Ovary (tissue), 10 donors: ENCODE measurements at places on chromosomes 6 and 20.

DNA sequence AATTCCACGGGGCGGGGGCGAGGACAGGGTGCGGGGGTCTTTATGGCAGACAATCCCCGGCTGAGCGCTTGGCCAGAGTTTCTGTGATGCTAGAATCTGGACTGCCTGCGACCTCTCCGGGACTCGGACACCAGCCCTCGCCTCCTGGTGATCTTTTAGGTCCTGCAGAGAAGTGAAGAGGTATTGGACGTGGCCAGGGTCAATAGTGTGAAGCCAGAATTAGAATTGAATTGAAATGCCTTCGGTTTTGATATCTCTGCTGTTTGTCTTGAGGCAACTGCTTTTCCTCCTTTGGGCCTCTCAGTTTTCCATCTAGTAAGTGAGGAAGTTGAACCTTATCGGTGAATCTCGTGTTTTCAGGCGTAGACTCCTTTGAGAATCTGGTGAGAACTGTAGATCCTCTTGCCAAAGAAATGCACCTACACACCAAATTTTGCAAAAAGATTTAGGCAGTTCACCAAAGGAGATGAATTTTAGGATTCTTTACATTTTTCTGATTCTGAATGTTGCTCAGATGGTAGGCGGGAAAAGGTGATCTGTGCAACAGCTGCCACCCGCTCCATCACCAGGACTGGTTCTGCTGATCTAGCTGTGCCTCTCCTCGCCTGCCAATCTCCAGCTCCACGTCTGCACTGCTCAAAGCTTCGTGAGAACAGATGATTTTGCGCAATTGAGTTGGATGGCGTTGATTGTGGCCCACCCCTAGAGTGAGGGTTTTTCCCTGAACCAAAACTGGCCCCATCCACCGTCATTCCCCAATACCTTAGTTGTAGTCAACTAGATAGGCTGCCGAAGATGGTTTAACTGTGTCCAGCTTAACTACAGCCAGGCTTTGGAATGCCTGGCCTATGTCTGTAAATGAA is 837 bp upstream of the OSER1 start:
- H3K4me1 ChIP-seq = peaks cover 1% of the 10 kb centered on the region
- H3K27ac ChIP-seq = peak overlapping the region; percentile 85
- no peaks in the 10 kb centered on the region for H3K36me3 ChIP-seq

- no peaks in the 10 kb centered on the region for H3K4me1 ChIP-seq
- DNase-seq = no peak
- no peaks in the 10 kb centered on the region for H3K36me3 ChIP-seq
- no peak overlapping the region for H3K27ac ChIP-seq
- H3K4me3 ChIP-seq = no peak overlapping the region
These were observed 120.9 kb downstream of the CFAP61 start for GRCh38 chr20:20173254-20173653.

DNA sequence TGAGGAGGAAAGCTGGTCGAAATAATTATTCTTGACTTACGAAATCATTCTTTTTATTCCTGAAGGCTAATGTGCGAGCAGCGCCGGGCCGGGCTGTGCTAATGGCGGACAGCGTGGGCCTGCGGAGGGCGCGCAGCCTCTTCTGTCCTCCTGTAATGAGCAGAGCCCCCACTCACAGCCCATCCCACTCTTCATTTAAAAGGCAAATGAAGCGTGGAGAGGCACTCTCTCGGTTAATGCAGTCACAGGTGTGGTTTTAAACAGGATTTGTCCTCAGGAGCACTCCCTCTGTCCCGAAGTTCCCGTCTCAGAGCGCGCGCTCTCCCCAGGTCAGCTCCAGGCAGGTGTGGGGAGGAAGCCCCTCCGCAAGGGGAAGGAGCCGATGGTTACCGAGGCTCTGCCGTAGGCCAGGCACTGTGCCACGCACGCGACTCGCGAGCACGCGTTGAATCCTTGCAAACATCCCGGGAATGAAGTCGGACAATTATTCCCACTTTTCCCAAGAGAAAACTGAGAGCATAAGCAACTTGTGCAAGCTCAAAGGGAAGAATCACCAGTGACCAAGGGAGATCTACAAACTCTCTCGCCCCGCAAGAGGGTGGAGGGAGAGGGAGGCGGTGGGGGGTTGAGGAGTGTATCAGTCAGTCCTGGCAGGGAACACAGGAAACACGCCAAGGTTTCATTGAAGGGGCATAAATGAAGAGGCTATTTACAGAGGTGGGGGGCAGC is 35.5 kb upstream of the ZFAND3 start:
- H3K27me3 ChIP-seq = no peaks in the 10 kb centered on the region
- H3K36me3 ChIP-seq = no peaks in the 10 kb centered on the region
- H3K4me3 ChIP-seq = peak overlapping the region; percentile 30
- DNase-seq = peak; percentile 48
- H3K27ac ChIP-seq = peak overlapping the region; percentile 69
- H3K4me1 ChIP-seq = peaks cover 9% of the 10 kb centered on the region

- H3K27me3 ChIP-seq = no peaks in the 10 kb centered on the region
- H3K27ac ChIP-seq = no peak overlapping the region
- H3K4me1 ChIP-seq = no peaks in the 10 kb centered on the region
- no peak overlapping the region for H3K4me3 ChIP-seq
- DNase-seq = no peak
These were observed 1195.9 kb upstream of the MAP3K7 start for GRCh38 chr6:91782802-91783201.

DNA sequence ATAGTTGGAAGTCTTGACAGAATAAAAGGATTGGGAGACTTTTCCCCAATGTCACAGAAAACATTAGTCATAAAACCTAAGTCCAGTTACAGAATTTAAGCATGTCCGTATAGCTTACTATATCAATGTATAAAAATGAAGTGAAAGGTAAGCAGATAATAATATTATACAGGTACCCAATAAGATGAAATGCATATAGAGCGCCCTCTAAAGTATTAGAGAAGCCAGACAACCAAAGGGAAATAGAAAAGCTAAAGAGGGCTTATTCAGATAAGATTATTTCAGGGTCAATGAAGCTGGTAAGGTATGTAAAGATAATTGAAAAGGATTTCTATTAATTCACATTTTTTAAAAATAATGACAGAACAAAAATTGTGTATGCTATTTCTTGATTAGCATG is 947.7 kb upstream of the MAP3K7 start:
- H3K4me1 ChIP-seq = no peaks in the 10 kb centered on the region
- no peak for DNase-seq
- no peaks in the 10 kb centered on the region for H3K36me3 ChIP-seq
- no peak overlapping the region for H3K4me3 ChIP-seq

DNA sequence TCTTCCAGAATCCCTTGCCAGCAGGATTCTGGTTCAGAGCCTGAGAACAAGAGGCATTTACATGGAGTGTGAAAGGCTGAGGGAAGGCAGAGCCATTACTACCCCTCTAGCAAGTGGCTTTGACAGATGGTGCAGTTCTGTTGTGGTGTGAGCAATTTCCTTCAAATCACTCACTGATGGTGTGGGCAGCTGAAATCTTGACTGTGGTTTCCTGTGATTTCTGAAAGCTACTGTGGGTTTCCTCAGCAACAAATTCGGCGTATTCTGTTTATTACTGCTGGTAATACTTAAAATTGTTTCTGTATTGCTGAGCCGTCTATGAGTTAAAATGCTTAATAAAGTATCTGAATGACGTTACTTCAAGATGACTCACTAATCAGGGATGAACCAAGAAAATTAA is 181.5 kb upstream of the TCF21 start:
- no peak overlapping the region for H3K4me3 ChIP-seq
- no peaks in the 10 kb centered on the region for H3K4me1 ChIP-seq
- no peak overlapping the region for H3K27ac ChIP-seq
- no peak for DNase-seq

DNA sequence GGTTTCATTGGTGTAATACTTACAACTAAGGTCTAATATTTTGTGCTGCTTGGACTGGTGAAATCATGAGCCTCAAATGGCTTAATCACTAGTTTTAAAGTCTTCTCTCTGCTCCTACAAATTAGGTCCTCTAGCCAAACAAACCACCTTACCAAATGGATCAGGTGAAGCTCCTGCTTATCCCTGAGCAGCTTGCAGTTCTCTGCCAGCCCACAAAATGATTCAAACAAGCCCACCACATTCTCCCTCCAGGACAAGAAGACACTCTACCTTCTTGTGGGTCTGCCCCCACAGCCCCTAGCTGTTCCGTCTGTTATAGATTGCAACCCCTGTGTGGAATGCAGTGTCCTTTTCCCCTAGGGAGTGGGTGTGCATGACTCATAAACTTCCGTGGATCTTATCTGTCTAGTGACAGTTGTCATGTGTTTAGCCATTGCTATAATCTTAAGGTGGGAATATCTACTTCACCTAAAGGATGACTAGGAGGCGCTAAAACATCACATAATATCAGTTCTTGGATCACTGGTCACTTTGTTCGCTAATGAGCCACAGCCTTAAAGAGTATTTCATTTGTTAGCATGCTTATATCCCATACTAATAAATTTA is 940.5 kb upstream of the MANEA start:
- H3K4me1 ChIP-seq = no peaks in the 10 kb centered on the region
- no peak overlapping the region for H3K4me3 ChIP-seq
- H3K27ac ChIP-seq = no peak overlapping the region

GRCh38 chr6:36459501-36459900 is 16.7 kb downstream of the KCTD20 start:
- DNase-seq = no peak
- no peaks in the 10 kb centered on the region for H3K36me3 ChIP-seq
- no peak overlapping the region for H3K27ac ChIP-seq
- peaks cover 6% of the 10 kb centered on the region for H3K4me1 ChIP-seq
- no peaks in the 10 kb centered on the region for H3K27me3 ChIP-seq

DNA sequence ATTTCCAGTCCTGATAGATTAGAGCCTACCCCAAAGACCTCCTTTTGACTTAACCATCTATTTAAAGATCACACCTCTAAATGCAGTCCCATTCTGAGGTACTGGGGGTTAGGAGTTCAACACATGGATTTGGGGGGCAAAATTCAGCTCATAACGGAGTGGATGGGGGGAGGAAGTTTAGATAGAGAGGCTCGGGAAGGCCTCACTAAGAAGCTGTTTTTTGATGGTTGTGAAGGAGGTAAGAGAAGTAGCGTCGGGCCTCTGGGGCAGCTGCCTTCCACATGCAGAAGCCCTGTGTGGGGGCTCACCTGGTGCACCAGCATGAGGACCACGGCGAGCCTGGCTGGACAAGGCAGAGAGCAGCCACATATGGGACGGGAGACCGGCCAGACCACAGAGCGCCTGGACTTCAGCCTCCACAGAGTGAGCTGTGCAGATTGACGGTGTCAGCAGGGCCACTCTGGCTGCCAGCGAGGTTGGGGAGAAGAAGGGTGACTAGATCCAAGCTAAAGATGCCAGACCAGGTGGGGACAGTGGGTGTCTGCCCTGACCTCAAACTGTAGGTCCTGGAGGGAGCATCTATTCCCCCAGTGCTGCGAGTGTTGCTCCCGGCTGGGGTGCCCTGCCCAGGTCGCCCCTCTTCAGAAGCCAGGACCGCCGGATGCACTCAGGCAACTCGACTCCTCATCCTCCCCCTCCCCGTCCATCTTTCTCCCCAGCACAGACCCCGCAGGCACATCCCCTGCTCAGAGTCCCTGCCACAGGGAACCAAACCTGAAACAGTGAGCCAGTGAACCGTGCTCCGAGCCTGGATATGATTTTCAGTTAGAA is 5.1 kb upstream of the SYNJ2 start:
- no peaks in the 10 kb centered on the region for H3K36me3 ChIP-seq
- H3K4me1 ChIP-seq = no peaks in the 10 kb centered on the region
- H3K27me3 ChIP-seq = no peaks in the 10 kb centered on the region
- H3K27ac ChIP-seq = no peak overlapping the region
- H3K4me3 ChIP-seq = no peak overlapping the region

GRCh38 chr20:22920898-22921297 is 114.2 kb upstream of the SSTR4 start:
- H3K4me1 ChIP-seq = peaks cover 1% of the 10 kb centered on the region
- H3K4me3 ChIP-seq = no peak overlapping the region
- H3K27ac ChIP-seq = no peak overlapping the region
- H3K27me3 ChIP-seq = no peaks in the 10 kb centered on the region
- no peak for DNase-seq
- H3K36me3 ChIP-seq = no peaks in the 10 kb centered on the region

- no peaks in the 10 kb centered on the region for H3K36me3 ChIP-seq
- H3K4me3 ChIP-seq = no peak overlapping the region
- DNase-seq = no peak
- H3K27me3 ChIP-seq = no peaks in the 10 kb centered on the region
These were observed 22.4 kb downstream of the ITCH start for GRCh38 chr20:34385464-34385863.

GRCh38 chr20:17721802-17722486 is 22.2 kb downstream of the BANF2 start:
- H3K27ac ChIP-seq = no peak overlapping the region
- no peak overlapping the region for H3K4me3 ChIP-seq
- no peak for DNase-seq
- no peaks in the 10 kb centered on the region for H3K27me3 ChIP-seq

GRCh38 chr6:75563032-75563431 is 38.6 kb upstream of the SENP6 start:
- no peaks in the 10 kb centered on the region for H3K36me3 ChIP-seq
- H3K4me1 ChIP-seq = no peaks in the 10 kb centered on the region
- no peaks in the 10 kb centered on the region for H3K27me3 ChIP-seq
- no peak for DNase-seq

DNA sequence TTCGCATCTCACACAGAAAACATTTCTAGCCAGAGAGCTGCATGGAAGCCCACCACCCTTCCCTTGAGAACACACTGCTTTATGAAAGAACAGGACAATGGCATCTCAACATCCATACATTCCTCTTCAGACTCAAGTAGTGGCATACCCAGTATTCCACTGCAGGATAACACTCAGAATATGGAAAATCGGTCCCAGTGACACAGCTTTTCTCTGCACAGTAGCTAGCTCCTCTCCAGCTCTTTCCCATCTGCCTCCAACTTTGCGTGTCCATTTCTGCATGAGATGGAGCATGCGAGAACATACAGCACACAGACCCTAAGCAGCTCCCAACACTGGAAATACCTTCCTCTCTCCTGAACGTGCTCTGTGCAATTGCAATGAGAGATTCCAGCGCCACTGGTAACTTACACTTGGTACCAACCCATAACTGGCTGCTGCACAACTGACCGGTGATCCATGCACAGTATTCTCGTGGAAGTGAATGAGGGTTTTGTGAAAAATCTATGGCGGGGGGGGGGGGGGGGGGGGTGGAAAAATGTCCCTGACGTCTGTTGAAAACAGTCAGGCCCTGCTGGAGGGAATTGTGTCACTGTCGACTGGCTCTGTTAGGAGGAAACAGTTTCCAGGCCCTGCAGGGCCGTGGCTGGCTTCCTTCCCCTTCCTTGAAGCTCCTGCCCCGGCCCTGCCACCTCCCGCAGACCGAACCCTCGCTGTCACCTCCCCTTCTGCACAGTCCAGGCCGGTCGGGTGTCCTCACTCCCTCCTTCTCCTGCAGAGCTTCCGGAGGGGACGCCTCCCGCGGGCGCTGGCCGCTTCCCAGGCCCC is 265.9 kb upstream of the QKI start:
- H3K4me3 ChIP-seq = no peak overlapping the region
- no peaks in the 10 kb centered on the region for H3K27me3 ChIP-seq
- no peaks in the 10 kb centered on the region for H3K36me3 ChIP-seq
- no peaks in the 10 kb centered on the region for H3K4me1 ChIP-seq
- no peak for DNase-seq

DNA sequence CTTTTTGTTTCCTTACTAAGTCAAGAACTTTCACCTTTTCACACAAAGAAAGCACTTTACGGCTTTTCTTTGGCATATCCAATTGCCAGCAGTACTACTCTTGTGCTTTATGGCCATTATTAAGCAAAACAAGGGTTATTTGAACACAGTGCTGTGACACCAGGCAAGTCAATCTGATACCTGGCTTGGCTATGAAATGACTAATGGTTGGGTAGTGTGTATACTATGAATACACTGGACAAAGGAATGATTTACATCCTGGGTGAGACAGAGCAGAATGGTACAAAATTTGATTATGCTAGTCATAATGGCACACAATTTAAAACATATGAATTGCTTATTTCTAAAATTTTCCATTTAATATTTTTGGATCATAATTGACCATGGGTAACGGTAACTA is 22.1 kb upstream of the ADGRF1 start:
- H3K4me3 ChIP-seq = no peak overlapping the region
- H3K27ac ChIP-seq = no peak overlapping the region
- no peaks in the 10 kb centered on the region for H3K36me3 ChIP-seq
- no peak for DNase-seq
- peaks cover 6% of the 10 kb centered on the region for H3K4me1 ChIP-seq
- H3K27me3 ChIP-seq = no peaks in the 10 kb centered on the region
